ENCODE measurements at places on chromosomes 7 and 10.

GRCh38 chr7:157719705-157720655 is 383.2 kb downstream of the DNAJB6 start:
- DNase-seq: no peak

DNA sequence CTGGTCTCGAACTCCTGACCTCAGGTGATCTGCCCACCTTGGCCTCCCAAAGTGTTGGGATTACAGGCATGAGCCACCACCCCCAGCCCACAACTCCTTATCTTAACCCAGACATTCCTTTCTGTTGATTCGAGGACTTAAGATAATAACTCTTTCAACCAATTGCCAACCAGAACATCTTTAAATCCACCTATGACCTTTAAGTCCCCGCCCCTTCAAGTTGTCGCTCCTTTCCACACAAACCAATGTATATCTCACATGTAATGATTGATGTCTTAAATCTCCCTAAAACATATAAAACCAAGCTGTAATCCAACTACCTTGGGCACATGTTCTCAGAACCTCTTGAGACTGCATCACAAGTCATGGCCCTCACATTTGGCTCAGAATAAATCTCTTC is 7.8 kb upstream of the ANKRD2 start:
- no peak for DNase-seq

GRCh38 chr10:130775311-130775710 is 536.2 kb downstream of the TCERG1L start:
- DNase-seq: no peak

DNA sequence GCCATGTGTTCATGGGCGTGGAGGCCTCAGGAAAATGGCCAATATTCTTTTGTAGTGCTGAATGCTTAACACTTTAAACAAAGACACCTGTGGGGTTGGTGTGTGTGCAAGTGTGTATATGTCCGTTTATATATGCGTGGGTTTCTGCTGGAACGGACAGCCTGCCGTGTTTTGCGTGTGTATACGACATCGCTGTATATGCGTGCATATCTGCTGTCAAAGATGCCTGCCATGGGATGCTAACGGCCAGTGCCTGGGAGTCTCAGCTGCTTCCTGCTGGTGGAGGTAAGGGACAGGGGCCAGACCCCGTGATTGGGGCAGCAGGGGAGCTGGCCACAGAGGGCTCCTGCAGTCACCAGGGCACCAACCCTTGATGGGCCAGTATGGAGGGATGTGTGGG is 216.3 kb upstream of the SHH start:
- DNase-seq: no peak

- DNase-seq: no peak
These were observed 440.8 kb downstream of the HTR7 start for GRCh38 chr10:90417029-90417428.

- no peak for DNase-seq
These were observed 161.3 kb downstream of the SLIT1 start for GRCh38 chr10:97024168-97025073.

- DNase-seq: no peak
These were observed 242.0 kb upstream of the YAE1 start for GRCh38 chr7:39324139-39324760.

GRCh38 chr7:89259085-89259484 is 463.5 kb upstream of the TEX47 start:
- DNase-seq: no peak

DNA sequence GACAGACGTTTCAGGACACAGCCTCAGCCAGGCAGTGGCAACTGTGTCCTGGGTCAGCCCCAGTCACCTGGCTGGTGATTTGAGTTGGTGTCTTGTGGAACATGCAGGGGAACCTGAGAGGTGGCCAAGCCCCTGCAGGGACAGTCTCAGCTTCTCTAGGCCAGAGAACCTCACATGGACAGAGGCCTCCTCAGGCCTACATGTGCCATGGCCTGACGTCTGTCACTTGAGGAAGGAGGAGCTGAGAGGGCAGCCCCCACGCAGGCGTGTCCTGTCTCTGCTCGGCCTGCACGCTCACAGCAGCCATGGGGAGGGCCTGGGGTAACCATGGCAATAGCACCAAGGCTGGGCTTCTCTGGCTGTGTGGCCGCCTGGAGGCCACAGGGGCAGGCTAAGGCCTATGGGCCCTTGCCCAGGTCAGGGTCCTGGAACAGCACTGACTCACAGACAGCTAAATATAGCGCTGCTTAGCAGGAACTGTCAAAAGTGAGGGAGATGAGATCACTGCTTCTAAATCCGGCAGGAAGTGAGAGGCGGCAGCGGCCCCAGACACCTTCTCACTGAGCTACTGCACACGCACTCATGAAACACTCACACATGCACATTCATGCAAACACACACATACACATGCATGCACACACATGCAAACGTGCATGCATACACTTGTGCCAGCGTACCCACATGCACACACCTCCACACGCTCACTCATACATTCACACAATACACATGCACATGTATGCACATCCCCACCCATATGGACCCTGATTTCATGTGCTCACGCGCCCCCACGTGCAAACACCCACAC is 57.0 kb downstream of the YKT6 start:
- DNase-seq: peak; percentile 66

DNA sequence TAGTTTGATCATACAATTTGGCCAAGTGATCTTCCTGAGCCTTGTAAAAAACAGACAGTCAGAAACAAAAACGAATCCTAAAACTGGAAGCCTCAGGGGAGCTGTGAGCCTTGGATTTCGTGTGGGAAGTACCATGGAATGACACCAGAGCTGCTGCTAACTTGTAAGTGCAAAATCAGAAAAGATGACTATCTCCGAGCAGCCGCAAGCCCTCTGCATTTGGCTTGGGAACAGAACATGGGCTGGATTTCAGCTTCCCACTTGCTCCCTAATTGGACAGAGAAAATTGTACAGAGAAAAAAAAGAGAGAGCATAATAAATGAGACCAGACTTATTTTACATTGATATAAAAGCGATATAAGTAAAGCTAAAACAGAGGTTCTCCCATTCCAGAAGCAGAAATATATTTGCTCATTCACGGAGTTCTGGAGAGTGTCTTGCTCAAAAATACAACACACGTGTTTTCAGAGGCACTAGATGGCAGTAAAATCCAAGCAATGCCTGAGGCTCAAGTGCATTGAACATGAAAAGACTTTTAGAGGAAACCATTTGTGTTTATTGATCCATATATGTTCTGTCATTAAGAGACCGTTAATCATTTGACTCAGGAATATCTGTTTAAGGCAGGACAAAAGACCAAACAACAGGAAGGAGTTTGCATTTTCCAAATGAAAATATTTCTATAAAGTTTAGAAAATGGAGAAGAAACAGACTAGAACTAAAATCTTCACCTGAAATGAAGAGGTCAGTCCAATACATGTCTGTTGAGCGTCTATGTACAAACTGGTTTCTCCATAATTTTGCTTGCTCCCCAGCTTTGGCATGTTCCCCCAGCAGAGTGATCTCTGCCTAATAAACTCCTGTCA is 78.3 kb upstream of the SLC26A5 start:
- DNase-seq: no peak

- DNase-seq: no peak
These were observed 29.3 kb upstream of the NCAPG2 start for GRCh38 chr7:158733775-158734494.

DNA sequence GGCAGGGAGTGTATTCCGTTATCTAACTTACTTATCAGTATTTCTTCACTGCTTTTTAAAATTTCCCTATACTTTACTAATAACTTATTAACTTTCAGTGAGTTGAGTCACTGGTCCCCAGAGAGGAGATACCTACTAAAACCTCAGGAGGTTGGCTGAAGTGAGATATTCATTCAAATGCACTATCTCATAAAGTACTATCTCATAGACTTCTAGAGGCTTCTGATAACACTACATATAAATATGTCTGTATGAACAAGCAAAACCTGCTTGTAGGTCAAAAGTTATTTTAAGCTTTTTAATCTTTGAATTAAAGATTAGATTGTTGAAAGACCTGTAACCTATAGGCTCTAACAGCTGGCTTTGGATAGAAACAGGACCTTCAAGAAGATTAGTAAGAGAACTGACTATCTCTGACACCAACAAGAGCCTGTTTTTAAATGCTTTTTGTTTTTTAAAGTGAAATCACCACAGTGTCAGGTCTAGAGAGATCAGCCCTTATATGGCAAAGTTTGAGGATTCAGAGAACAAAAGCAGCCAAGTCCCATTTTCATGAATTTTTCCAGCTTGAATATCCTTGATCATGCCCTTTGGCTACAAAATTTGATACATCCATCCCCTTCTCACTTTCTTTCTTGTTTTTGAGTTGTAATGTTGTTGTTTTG is 242.2 kb downstream of the ARL4A start:
- DNase-seq: no peak

- DNase-seq: no peak
These were observed 110.9 kb downstream of the SGMS1 start for GRCh38 chr10:50512743-50513416.

DNA sequence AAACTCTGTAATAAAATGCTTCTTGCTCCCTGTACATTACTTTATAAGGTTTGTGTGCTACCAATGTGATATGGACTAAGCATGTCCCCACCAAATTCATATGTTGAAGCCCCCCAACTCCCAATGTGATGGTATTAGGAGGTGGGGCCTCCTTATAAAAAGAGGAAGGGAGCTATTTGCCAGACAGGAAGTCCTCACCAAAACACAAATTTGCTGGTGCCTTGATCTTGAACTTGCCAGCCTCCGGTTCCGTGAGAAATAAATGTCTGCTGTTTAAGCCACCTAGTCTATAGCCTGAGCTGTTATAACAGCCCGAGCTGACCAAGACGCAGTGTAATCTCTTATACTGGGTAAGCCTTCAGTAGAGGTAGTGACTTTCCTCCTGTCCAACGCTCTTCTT is 114.5 kb downstream of the INHBA start:
- no peak for DNase-seq

DNA sequence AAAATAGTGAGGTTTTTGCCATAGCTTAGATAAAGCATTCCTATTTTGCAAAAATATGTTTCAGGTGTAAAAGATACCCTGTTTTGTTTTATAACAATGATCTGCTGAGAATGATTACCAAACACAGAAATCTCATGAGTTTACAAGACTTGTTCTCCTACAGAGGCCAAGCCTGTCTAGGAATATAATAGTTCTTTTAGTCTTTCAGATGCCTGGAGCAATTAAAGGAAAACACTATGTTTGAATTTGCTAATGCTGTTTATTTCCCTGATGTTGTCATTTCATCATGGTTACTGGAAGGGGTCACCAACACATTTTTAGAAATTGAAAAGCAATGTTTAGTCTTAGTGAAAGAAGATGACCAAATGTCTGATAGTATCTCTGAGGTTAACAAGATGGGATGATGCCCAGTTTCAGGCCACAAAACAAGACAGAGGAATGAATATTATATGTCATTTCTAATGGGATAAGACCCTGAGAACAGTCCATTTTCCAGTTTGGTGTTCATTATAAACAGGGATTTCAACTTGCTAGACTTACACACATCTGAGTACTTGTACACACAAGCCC is 559.9 kb downstream of the INHBA start:
- no peak for DNase-seq

Measured in stimulated activated CD4-positive, alpha-beta T cell treated with anti-CD3 and anti-CD28 coated beads, Interleukin-12 subunit alpha, Interleukin-12 subunit beta, amount 100 ng/mL, for 48 hours (primary cell).